ENCODE measurements at places on chromosomes 7 and 10.

DNA sequence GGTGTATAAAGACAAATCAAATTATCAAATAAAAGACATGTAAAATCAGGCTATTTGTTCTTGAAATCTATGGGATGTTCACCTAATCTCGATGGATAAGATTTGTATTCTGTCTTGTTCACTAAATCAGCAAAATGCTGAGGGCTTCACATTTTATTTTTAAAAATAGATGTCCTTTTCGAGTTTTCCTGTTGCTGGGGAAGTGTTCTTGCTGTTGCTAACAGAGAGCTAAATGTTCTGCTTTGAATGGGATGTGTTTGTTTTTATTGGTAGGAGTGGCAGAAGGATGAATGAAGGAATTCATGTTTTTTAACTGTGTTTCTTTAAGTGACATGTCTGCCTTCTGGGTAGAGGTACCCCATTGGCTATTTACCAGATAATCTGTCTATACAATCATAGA lies 7.3 kb upstream of the SNX13 start:
- no peak for DNase-seq

DNA sequence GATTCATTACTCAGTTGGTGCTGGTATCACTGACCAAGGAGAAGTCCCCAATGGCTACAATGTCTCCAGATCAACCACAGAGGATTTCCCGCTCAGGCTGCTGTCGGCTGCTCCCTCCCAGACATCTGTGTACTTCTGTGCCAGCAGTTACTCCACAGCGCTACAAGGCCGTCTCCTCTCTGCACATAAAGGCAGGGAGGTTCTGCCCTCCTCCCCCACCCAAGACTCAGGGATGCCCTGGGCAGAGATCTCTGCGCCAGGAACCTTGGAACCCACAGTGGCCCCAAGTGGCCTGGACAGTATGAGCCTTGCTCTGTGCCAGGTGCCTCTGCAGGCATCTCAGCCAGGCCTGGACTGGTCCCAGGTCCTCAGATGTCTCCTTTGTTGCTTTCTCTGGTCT lies 193.4 kb upstream of the PRSS58 start:
- no peak for DNase-seq

- no peak for DNase-seq
Measured at GRCh38 chr7:19110776-19111175, 6.7 kb downstream of the TWIST1 start.

DNA sequence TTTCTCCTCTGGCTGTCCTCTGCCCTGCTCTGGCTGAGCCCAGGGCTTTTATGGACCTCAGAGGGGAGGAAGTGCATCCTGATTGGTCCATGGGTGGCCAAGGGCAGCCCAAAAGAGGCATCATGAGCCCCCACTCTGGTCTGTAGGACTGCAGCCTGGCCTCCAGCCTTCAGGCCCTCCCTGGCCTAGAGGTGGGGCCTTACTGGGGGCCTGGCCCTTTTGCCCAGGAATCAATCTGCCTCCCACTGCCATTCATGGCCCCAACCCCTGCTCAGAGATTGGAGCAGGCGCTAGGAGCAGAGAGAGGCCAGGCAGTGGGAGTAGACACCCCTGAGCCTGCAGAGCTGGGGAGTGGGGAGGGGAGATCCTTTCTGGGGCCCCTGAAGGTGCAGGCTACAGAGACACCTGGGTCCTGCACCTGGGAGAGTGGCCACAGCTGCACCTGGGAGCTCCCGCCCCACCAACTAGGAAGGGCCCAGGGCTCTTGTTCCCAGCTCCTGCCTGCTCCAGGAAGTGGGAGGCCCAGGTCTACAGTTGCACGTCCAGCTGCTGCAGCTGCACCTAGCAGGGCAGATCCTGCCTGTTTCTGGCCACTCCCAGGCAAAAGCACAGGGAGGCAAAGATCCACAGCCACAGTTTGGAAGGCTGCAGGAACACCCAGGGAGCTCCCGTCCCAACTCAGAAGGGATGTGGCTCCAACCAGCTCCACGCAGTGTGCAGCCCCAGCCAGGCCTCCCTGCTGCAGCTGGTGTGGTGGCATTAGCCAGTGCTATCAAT lies 6.4 kb upstream of the DYNC2I1 start:
- DNase-seq = no peak

DNA sequence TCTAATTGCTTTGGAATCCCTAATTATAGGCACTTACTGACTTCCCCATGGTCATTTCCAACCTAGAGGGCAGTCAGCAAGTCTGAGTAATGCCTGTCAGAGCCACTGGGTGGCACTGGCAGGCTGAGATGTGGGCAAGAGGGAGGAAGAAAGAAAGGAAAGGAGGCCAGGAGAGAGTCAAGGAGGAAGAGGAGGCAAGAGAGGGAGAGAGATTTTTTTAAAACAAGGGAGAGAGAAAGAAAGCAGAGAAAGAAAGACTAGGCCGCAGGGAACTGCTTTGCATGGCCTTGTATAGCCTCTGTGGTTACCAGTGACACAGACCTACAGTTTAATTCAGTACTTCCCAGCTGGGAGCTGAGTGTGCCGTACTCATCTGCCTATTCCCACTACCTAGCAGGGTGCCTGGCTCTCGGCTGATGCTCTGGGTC lies 210.4 kb upstream of the ADO start:
- peak; percentile 39 for DNase-seq

- no peak for DNase-seq
Measured at GRCh38 chr7:5629941-5630340, 151.5 kb downstream of the RNF216 start.

DNA sequence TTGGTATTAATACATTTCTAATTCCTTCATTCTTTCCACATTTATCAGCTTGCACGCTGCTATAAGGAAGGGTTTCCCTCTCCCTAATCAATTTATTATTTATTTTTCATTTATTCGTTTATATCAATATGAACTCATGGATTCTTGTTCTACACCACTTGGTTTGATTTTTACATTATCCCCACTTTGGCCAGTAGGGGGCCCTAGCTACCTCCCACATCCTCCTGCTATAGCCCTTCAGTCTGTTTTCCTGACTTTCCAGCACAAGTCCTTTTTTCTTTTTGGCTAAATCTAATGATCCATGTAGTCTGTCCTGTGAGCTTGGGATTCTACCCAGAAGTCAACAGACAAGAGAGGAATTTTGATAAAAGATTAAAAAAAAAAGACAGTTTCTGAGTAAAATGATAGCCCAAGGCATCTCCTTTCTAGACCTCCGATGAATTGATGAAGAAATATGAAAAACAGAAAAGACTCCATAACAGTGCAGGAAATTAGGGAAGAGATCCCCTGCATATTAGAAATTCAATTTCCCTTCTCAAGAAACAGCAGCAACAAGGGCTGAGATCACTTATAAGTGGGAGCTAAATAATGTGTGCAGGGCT lies 47.7 kb downstream of the LYZL2 start:
- peak; percentile 1 for DNase-seq

DNA sequence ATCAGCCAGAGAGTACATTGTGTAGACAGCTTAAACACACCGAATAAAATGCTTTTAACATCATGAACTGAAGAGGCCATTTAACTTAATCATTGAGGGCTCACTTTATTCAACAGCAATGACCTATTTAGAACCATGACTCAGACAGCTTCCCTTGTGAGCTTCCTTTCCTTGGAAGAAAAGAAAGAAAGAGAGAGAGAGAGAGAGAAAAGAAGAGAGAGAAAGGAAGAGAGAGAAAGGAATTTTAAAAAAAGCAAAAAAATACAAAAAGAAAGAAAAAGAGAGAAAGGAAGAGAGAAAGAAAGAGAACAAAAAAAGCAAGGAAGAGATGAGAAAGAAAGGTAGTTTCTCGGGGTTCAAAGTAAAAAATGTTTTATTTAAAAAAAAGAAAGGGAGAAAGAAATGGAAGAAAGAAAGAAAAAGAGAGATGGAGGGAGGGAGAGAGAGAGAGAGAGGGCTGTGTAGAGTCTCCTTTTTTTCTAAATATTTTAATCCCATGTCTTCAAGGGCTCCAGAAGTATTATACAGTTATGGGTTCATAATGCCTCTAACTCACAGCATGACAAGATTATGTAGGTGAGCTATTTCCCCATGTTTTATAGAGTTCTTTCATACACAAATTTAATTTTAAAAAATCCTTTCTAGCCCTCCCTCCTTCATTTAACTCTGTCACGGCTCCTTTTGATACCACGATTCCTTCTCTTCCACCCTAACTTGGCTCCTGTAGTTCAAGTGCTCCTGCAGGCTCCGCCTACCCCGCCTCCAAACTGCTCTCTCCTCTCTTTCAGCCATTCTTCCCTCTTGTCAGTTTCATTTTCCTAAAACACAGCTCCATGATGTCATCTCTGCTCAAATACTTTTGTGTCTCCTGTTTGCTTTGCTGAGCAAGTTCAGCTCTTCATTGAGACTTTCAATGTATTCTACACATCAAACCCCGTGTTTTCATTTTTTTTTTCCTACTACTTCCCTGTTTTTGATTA lies 85.5 kb downstream of the PRTFDC1 start:
- DNase-seq = no peak

DNA sequence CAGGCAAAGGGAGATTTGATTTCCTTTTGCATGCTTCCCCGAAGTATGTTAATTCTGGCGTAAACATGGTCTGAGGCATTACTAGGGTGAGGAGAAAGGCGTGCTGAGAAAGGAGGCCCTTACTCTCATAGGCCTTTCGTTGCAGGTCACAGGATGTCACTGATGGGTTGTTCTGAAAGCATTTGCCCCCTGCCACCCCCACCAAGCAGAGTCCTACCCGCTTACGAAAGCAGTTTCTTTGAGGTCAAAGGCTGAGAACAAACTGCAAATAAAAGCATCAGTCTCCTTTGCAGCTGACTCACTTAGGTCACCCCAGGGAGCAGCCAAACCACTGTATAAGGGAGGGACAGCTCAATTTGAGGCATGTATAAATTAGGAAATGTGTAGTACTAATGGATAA lies 57.1 kb downstream of the BPGM start:
- DNase-seq = no peak

- DNase-seq = no peak
Measured at GRCh38 chr7:130632111-130632510, 36.4 kb downstream of the COPG2 start.

- no peak for DNase-seq
Measured at GRCh38 chr10:13373644-13374043, 25.6 kb upstream of the SEPHS1 start.

GRCh38 chr7:129240119-129240820 lies 15.4 kb downstream of the AHCYL2 start:
- DNase-seq = no peak

- no peak for DNase-seq
Measured at GRCh38 chr7:155252444-155252887, 45.2 kb upstream of the INSIG1 start.

DNA sequence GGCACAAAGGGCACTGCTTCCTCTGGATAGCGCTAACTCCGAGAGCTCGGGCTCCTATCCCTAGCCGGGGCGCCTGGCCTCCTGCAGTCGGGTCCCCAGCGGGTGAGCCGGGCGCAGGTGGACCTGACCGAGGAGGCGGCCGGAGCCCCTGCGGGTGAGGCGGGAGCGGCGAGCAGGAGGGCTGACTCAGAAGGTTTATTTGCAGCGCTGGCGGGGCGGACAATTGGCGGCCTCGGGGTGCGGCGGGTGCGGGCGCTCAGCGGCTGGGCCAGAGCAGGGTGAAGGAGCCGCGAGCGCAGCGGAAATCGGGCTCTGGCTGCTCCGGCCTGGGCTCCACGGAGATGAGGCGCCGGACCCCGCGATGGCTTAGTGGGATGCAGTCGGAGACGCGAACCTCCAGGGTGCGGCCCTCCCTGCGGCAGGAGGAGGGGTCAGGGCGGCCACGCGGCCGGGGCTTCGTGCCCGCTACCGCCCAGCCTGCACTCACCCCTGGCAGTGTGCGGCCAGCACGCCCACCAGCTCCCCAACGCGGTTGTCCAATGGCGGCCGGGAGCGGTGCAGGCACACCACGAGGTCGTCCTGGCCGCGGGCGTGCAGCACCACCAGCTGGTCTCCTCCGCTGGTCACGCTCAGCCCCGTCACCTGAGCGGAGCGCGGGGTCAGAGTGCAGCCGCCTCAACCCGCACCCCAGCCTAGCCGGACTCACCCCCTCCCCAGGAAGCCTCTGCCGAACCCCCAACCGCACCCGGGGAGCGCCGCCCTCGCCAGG lies 16.1 kb downstream of the MYO1G start:
- no peak for DNase-seq

GRCh38 chr10:79487296-79488194 lies 24.8 kb upstream of the EIF5AL1 start:
- DNase-seq = no peak

DNA sequence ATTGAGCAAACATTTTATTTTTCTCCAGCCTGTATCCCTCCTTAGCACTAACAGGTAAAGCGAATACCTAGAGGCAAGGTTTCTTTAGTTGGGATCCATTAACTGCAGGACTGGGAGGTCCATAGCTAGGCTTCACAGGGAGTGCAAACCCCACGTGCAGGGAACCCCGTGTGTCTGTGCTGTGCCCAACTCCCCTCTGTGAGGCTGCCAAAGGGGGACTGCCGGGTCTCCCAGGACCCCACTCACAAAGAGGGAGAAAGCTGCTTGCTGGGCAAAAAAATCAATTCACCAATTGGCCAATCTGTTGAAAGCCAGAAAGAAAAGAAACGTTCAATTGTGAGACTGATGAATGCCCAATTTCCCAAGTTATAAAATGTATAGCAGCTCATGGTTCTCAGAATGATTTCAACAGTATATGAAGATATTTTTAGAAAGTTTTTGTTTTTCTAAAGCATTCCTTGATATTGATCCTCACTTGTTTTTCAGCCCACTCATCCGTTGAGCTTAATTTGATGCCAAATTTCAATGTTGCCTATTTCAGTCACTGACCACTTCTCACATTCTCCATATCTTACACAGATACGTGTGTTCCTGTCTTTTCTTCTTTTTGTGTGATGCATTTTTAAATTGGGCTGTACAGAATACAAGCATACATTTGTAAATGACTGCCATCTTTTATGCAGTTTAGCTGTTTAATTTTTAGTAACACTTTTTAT lies 202.7 kb upstream of the PRSS58 start:
- DNase-seq = no peak

DNA sequence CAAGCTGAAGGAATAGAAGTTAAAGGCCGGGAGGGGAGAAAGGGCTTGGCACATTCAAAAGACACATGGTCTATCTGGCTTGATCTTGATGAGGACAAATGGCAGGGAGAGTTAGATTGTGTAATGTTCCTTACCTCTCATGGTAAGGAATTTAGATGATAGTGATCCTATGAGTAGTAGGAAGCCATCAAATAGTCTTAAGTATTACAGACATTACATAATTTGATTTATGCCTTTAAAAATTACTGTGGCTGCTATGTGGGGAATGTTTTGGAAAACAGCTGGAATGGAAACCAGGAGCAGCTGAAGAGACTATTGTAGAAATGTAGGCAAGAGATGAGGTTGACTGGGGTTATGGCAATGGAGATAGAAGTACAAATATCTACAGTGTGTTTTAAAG lies 351.3 kb upstream of the BMPER start:
- no peak for DNase-seq

DNA sequence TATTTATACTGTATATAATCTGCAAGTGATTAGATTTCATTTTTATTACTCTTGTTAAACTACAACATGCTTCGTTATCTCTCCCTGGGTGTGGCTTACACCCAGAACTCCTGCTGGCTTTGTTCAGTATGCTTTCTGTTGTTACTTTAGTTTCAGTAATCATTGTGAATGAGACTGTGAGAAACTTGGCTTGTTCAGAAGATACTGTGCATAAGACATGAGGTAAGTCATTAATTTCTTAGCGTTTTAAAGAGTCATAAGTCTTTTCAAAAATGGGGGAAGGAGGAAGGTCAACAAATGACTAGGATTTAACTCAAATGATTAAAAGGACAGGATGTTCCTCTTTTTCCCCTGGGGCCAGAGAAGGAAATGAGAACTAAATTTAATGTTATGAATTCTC lies 11.6 kb upstream of the ADD3 start:
- DNase-seq = no peak

Data from activated CD4-positive, alpha-beta T cell treated with anti-CD3 and anti-CD28 coated beads for 24 hours (primary cell).